ENCODE measurements at places on chromosomes 5 and 9.
A peak's percentile ranks its signal among the peaks of the same experiment; 100 is the strongest.

DNA sequence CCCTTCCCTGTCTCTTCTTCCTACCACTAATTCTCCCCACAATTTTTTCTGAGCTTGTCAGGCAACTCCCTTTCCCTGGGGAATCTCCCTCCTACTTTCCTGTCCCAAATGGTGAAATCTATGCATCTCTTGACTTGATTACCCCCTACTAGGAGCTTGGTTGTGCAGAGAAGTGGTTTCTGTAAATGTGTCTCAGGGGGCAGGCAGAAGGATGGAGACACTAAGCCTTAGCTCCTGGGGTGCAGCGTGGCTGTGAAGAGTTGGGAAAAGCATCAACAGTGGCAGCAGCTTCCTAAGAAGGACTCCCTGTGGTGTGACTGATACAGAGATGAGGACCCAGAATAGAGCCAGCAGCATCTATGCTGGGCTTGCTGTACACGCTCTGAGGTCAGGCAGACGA, 62.3 kb downstream of the NRG2 start:
- H3K36me3 ChIP-seq, result no peaks in the 10 kb centered on the region
- H3K4me1 ChIP-seq, result peaks cover 5% of the 10 kb centered on the region
- H3K27me3 ChIP-seq, result peaks cover 43% of the 10 kb centered on the region
- no peak for DNase-seq

- no peak overlapping the region for H3K27ac ChIP-seq
- H3K4me1 ChIP-seq, result peaks cover 4% of the 10 kb centered on the region
- no peak overlapping the region for H3K4me3 ChIP-seq
- H3K36me3 ChIP-seq, result no peaks in the 10 kb centered on the region
These were observed 36.3 kb upstream of the HAND1 start for GRCh38 chr5:154514331-154514730.

DNA sequence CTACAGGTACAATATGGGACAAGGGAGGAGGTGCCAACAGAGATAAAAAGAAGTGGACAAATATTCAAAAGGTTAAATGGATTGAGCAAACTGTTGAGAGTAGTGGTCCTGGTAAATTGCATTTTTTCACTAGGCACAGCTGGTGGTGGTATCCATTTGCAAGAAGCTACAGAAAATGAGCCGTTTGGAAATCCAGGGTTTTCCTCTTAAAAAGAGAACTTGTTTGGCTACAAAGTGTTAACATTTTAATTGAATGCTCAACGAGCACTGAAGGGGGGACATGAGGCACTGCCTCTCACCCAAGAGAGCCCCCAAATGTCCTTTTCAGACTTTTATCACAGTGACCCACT, 491 bp upstream of the ZCCHC9 start:
- peaks cover 22% of the 10 kb centered on the region for H3K4me1 ChIP-seq
- no peaks in the 10 kb centered on the region for H3K27me3 ChIP-seq
- peak overlapping the region; percentile 95 for H3K27ac ChIP-seq
- no peak for DNase-seq

GRCh38 chr5:58545912-58546311, 37.0 kb upstream of the RAB3C start:
- no peaks in the 10 kb centered on the region for H3K36me3 ChIP-seq
- H3K4me3 ChIP-seq, result no peak overlapping the region
- peak; percentile 6 for DNase-seq
- peaks cover 21% of the 10 kb centered on the region for H3K27me3 ChIP-seq
- H3K4me1 ChIP-seq, result no peaks in the 10 kb centered on the region
- H3K27ac ChIP-seq, result no peak overlapping the region

DNA sequence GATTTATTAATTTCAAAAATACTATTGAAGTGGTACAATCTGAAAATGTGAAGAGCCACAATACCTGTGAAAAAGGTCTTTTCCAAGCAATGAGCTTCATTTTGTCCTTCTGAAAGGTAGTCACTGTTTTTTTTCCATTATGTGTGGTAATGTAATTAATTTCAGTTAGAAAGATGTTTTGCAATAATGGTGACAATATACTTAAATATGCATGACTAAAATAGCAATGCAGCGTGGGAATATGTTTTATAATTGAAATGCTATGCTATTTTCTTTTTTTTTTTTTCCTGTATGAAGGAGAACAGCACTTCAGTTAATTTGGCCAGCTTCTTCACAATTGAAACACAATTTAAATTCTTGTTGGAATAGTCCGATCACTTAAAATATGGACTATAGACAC, 41.9 kb downstream of the NPR3 start:
- H3K4me3 ChIP-seq, result no peak overlapping the region
- H3K27ac ChIP-seq, result no peak overlapping the region
- no peaks in the 10 kb centered on the region for H3K27me3 ChIP-seq
- no peaks in the 10 kb centered on the region for H3K4me1 ChIP-seq
- no peaks in the 10 kb centered on the region for H3K36me3 ChIP-seq
- peak; percentile 45 for DNase-seq

DNA sequence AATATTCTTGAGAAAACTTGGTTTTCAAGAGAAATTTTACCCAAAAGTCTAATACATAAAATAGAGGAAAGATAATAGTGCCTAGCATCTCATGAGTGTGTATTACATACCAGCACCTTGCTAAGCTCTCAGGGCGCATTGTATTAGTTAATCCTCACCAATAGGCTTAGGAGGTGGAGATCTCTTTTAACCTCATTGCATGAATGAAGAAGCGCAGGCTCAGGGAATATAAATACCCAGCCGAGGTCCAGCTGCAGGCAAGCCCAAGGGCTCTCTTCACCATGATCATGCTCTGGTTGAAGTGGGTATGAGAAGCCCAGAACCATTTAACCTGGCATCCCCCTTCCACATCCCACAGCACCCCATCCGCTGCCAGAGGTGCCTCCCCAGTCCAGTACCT, 46.0 kb downstream of the CAMK2A start:
- no peaks in the 10 kb centered on the region for H3K27me3 ChIP-seq
- H3K4me1 ChIP-seq, result peaks cover 7% of the 10 kb centered on the region
- no peak overlapping the region for H3K27ac ChIP-seq
- no peaks in the 10 kb centered on the region for H3K36me3 ChIP-seq
- no peak for DNase-seq

DNA sequence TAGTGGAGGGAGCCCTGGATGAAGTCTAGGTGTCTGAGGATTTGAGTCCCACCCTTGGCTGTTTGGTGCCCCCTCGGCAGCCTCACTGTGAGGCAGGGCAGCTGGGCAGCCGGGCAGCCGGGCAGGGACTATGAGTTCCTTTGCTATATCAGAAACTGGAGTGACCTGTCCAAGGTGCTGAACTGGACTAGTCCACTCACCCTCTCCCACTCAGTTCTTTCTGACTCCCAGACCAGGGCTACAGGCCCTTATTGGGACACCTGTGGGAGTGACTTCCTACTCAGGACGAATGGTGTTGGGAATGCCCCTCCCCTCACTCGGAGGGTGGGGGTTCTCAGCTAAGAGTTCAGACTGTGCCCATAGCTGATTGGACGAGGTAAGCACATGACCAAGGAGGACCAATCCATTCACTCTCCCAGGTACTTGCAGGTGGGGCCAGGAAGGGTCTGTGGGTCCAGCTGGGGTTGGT, 34.1 kb upstream of the RAPGEF1 start:
- no peak overlapping the region for H3K4me3 ChIP-seq
- H3K27me3 ChIP-seq, result peaks cover 55% of the 10 kb centered on the region
- no peak overlapping the region for H3K27ac ChIP-seq
- H3K4me1 ChIP-seq, result no peaks in the 10 kb centered on the region
- H3K36me3 ChIP-seq, result no peaks in the 10 kb centered on the region

DNA sequence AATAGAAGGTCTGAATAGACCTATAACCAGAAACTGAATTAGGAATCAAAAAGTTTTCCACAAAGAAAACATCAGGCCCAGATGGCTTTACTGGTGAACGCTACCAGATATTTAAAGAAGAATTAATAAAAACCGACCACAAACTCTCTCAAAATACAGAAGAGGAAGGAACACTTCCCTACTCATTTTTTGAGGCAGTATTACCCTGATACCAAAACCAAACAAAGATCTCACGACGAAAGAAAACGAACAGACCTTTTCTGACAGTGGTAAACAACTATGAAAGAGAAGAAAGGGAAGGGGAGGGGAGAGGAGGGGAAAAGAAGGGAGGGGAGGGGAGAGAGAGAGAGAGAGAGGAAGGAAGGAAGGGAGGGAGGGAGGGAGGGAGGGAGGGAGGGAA, 13.5 kb downstream of the B4GALT1 start:
- peak overlapping the region; percentile 42 for H3K27ac ChIP-seq
- H3K4me1 ChIP-seq, result peaks cover 73% of the 10 kb centered on the region
- no peak overlapping the region for H3K4me3 ChIP-seq

DNA sequence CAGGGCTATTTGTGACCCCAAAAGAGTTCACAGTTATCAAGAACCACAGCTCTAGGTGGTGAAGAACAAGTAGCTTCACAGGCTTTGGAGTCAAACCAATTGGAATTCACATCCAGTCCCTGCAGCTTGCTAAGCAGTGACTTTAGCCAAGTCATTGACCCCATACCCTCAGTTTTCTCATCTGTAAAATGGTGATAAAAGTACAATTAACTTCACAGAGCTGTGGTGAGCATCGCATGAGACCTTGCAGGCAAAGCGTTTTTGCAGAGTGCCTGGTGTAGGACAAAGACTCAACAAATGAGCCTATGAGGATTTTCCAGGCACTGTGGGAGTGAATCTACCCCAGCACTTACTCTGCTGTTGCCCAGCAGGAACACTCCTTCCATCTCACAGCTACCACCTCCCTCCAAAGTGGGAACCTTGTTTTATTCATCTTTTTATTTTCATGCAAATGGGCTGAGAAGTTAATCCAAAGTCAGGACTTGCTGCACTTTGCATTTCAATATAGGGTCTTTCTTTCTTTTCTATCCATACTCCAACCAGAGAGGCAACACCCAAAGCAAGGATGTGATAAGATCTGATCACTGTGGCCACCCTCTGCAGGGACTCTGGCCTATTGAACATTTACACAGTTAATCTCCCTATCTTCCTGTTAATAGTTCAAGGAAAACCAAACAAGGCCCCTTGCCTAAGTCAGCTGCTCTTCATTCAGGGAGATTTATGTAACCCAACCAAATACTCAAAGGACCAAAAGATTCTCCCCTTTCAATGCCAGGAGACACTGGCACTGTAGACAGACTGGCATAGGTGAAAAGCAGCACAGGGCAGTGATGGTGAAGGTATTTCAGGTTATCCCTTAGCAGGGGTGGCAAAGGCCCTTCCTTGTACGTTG, 41.9 kb downstream of the ABCA1 start:
- DNase-seq, result no peak
- H3K27ac ChIP-seq, result no peak overlapping the region
- no peaks in the 10 kb centered on the region for H3K4me1 ChIP-seq
- H3K36me3 ChIP-seq, result no peaks in the 10 kb centered on the region
- H3K27me3 ChIP-seq, result no peaks in the 10 kb centered on the region
- H3K4me3 ChIP-seq, result no peak overlapping the region

- no peaks in the 10 kb centered on the region for H3K4me1 ChIP-seq
- peak; percentile 60 for DNase-seq
- H3K36me3 ChIP-seq, result peaks cover 61% of the 10 kb centered on the region
- H3K27me3 ChIP-seq, result no peaks in the 10 kb centered on the region
- H3K4me3 ChIP-seq, result no peak overlapping the region
These were observed 50.8 kb downstream of the ALDH7A1 start for GRCh38 chr5:126544087-126544740.

- H3K4me3 ChIP-seq, result peak overlapping the region; percentile 57
- H3K36me3 ChIP-seq, result no peaks in the 10 kb centered on the region
- no peak for DNase-seq
- H3K27me3 ChIP-seq, result no peaks in the 10 kb centered on the region
These were observed 416 bp upstream of the SNX18 start for GRCh38 chr5:54517174-54517511.

DNA sequence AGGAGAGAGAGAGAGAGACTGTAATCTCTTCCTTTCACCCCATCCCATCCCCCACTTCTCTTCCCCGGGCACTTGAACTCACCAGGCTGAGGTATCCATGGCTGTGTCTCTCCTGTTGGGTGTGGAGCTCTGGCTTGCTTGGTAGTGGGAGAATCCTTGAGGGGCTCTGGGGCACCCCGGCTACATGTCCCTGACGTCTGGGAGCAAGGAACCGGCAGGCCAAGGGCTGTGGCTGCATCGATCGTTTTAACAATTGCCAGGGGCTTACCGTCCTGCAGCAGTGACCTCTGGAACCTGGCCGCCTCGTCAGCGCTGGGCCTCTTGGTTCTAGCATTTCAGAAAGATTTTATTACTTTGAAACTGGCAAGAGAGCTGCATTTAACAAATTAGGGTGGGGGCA, 30.0 kb downstream of the FGF18 start:
- DNase-seq, result no peak
- H3K4me3 ChIP-seq, result no peak overlapping the region
- no peaks in the 10 kb centered on the region for H3K4me1 ChIP-seq
- H3K36me3 ChIP-seq, result no peaks in the 10 kb centered on the region

DNA sequence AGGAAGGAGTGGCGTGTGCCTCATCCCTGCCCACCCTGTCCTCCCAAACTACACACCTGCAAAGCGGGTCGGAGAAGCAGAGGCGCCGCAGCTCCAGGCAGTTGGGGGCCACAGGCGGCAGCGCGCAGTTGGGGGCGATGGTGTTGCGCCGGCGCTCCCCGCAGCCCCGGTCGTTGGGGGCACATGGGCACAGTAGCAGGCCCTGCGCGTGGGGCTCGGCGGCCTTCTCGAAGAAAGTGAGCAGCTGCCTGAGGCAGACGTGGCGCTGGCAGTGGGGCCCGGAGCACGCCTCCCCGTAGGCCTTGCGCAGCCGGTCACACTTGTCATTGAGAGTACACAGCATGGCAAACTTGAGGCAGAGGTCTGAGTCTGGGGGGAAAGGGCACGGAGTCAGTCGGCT, 16.8 kb downstream of the GFRA3 start:
- no peak overlapping the region for H3K27ac ChIP-seq
- H3K27me3 ChIP-seq, result peaks cover 35% of the 10 kb centered on the region
- no peak overlapping the region for H3K4me3 ChIP-seq
- H3K36me3 ChIP-seq, result no peaks in the 10 kb centered on the region

DNA sequence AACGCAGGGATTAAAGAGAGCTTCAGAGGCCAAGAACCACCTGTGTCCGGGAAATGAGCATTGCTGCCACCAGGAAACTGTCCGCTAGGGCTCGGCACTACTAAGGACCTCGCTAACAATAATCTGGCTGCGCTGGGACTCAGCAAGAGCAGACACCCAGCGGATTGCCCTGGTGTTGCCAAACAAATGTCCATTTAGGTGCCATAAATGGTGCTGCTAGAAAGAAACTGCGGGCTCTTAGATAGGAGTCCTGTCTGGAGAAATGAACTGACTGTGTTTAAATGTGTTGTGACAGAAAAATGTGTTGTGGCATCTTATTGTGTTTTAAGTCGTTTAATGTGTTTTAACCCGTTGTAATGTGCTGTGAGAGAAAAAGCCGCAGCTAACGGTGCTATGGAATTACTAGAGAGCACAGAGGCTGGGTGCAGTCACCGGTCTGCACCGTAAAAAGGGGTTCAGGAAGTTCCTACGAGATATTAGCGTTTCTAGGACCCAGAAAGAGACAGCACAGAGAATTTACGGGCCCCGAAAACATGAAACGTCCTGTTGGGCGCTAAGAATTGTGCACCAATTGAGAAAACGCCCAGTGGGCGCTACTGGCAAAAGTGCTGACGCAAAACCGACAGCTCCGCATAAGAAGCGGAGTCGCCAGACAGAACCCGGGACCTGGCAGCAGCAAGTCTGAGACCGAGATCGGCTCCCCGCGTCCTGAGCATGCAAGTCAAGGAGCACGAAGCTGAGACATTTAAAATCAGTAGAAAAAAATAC, 90.6 kb downstream of the ANXA2R start:
- no peaks in the 10 kb centered on the region for H3K27me3 ChIP-seq
- H3K27ac ChIP-seq, result peak overlapping the region; percentile 85
- no peak for DNase-seq
- H3K4me3 ChIP-seq, result no peak overlapping the region
- peaks cover 8% of the 10 kb centered on the region for H3K4me1 ChIP-seq

All from MCF 10A (cell line).